Neuronal stem cell (in vitro differentiated cells): ENCODE measurements at places on chromosomes 5 and 9.

DNA sequence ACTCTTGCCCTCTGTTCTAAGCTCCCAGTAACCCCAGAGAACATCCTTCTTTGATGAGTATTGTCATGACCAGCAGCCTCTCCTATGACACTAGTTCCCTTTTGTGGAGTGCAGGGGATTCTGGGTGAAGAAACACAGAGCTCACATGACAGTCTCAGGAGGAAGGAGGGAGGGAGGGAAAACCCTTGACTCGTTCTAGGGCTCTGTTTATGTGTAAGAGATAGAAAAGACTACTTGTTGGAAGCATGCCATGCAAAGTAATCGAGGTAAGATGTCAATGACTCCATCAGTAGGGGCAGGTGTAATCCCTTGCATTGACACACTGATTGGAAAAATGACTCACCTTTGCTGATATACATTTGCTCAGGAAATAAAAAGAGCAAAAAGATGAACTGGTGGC is 190.2 kb upstream of the ELL2 start:
- no peak overlapping the region for H3K4me3 ChIP-seq
- H3K4me1 ChIP-seq = no peaks in the 10 kb centered on the region
- no peaks in the 10 kb centered on the region for H3K27me3 ChIP-seq

DNA sequence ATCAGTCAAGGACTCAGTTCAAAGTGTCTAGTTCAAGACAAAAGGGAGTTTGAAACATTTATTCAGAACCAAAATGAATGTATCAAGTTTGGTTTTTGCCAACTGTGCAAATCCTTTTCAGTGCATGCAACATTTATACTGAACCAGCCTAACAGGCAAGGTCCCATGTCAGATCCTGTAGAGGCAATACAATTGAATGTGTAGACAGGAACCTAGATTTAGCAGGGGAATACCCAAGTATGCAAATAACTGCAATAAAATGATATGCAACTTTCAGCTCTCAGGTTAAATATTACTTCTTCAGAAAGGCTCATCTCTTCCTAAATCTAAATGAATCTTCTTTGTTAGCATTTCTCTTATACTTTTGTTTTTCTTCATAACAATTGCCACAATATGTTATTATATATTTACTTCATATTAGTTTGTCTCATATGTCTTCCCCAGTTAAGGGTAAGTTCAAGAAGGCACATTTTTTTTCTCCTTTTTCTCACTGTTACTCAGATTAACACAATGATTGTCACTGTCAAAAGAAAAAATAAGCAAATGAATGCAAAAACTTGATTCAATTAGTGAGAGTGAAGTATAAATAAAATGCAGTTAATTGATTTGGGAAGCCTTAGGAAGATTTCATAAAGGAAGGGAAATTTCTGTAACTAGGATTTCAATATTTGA is 163.9 kb upstream of the RASA1 start:
- no peak for DNase-seq
- H3K36me3 ChIP-seq = no peaks in the 10 kb centered on the region
- no peaks in the 10 kb centered on the region for H3K27me3 ChIP-seq
- H3K4me3 ChIP-seq = no peak overlapping the region
- peaks cover 2% of the 10 kb centered on the region for H3K4me1 ChIP-seq
- no peak overlapping the region for H3K27ac ChIP-seq

- peaks cover 10% of the 10 kb centered on the region for H3K4me1 ChIP-seq
- H3K27ac ChIP-seq = no peak overlapping the region
- no peaks in the 10 kb centered on the region for H3K36me3 ChIP-seq
Observed at GRCh38 chr5:141640698-141641097, 3.9 kb downstream of the RELL2 start.

- no peak overlapping the region for H3K27ac ChIP-seq
- no peaks in the 10 kb centered on the region for H3K4me1 ChIP-seq
- H3K27me3 ChIP-seq = no peaks in the 10 kb centered on the region
- no peak for DNase-seq
- no peak overlapping the region for H3K4me3 ChIP-seq
- no peaks in the 10 kb centered on the region for H3K36me3 ChIP-seq
Observed at GRCh38 chr5:8956659-8957058, 589.2 kb downstream of the SEMA5A start.

DNA sequence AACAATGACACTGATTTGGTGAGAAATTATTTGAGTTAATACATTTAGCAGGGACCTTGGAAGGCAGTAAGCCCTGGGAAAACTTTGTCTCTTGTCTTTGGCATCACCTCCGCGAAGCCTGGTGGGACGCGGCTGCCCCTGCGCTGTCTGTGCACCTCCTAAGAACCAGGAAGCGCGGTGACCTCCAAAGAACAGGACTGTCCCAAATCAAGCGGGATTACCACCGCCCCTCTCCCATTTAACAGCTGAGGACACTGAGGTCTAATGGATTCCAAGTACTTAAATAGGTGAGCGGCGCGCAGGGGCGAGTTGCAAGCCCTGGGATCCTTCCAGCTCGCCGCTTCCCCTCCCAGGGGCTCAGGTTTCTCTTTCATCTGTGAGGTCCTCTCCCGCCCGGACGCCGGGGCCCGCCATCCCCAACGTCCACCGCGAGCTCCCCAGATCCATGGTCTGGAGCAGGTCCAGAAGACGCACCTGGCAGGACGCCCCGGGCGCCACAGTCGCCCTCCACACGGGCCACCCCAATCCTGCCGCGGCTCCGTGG is 432 bp downstream of the STARD4 start:
- H3K4me1 ChIP-seq = peaks cover 2% of the 10 kb centered on the region
- H3K27me3 ChIP-seq = no peaks in the 10 kb centered on the region
- DNase-seq = no peak
- peak overlapping the region; percentile 91 for H3K4me3 ChIP-seq
- H3K27ac ChIP-seq = peak overlapping the region; percentile 99

GRCh38 chr9:98108531-98109031 is 10.4 kb downstream of the TRIM14 start:
- no peaks in the 10 kb centered on the region for H3K36me3 ChIP-seq
- no peaks in the 10 kb centered on the region for H3K27me3 ChIP-seq
- H3K4me3 ChIP-seq = no peak overlapping the region
